Urinary bladder (tissue), 4 donors: ENCODE measurements at places on chromosomes 16 and 17. TPM values are rescaled to one million over a fixed set of nuclear protein-coding genes. Genes with fewer than 3 reads are reported as not detected.

DNA sequence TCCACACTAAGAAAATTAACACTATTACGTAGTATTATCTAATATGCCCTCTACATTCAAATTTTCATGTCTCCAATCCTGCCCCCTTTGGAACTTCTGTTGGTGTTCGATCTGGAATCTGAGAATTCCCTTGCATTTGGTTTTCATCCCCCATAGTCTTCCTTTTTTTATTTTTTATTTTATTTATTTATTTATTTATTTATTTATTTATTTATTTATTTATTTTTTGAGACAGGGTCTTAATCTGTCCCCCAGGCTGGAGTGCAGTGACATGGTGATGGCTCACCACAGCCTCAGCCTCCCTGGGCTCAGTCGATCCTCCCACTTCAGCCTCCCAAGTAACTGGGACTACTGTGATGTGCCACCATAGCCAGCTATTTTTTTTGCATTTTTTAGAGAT lies 589.3 kb downstream of the MAF start:
- DNase-seq = no peak

Gene SKAP1
- 1.7 TPM for total RNA-seq

GRCh38 chr16:89304181-89304851 lies 86.8 kb downstream of the ZNF778 start:
- no peak for DNase-seq

- DNase-seq = no peak
These were observed 6.8 kb upstream of the KRTAP17-1 start for GRCh38 chr17:41322094-41322902.

GRCh38 chr16:31461201-31461920 lies 2.1 kb downstream of the ARMC5 start:
- no peak for DNase-seq

Gene MAF
- total RNA-seq = 39.1 TPM

Gene MT1H
- total RNA-seq = not detected

- no peak for DNase-seq
These were observed 13.3 kb downstream of the NXPH3 start for GRCh38 chr17:49588726-49589576.

GRCh38 chr17:38419508-38419981 lies 8.7 kb upstream of the ARHGAP23 start:
- no peak for DNase-seq

Gene RAPGEFL1
- 8.0 TPM for total RNA-seq

Gene HP
- total RNA-seq = 0.95 TPM

Gene CCL22
- not detected for total RNA-seq

Gene ATP2A3
- total RNA-seq = 7.1 TPM

DNA sequence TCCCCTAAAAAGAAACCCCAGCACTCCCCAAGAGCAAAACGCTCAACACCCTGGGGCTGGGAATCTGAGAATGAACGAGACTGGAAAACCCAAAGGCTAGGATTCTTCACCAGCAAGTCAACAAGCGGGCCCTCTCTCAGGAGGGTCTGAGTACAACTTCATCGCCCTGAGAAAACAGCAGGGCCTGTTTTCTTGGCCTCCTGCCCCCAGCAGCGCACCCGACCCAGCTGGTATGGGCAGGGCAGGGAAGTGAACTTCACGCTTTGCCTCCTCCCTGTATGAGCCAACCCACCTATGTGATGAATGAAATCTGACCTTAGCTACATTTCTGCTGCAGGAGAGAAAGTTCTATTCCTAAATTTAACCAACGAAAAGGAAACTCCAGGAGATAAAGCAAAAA lies 11.1 kb downstream of the NUDT16L1 start:
- no peak for DNase-seq

DNA sequence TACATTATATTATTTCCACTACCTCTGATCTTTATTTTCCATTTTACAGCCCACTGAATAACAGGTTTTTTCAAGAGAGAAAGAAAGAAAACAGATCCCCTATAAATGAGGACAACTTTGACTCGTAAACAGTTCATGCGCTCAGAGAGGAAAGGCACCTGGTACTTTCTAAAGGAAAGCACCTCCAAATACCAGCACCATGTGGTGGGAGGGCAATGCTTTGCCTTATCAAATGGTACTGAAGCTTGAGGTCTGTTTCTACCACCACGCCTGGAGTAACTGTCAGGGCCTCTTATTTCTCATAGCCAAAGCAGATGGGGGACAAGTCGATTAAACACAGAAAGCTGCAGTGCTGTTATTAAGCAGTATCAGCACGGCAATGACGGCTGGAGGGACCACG lies 510.3 kb upstream of the ZFHX3 start:
- DNase-seq = no peak

- no peak for DNase-seq
These were observed 67.3 kb upstream of the PLCG2 start for GRCh38 chr16:81711657-81712319.

Gene EFCAB13
- total RNA-seq = 25.0 TPM

Gene HOXB1
- total RNA-seq = not detected

GRCh38 chr17:61669522-61669921 lies 78.5 kb upstream of the NACA2 start:
- DNase-seq = no peak

Gene HSD17B1
- 1.5 TPM for total RNA-seq
